ENCODE measurements at places on chromosomes 3 and 15.

GRCh38 chr3:60916546-60916945 is 334.7 kb downstream of the FHIT start:
- DNase-seq, result no peak

DNA sequence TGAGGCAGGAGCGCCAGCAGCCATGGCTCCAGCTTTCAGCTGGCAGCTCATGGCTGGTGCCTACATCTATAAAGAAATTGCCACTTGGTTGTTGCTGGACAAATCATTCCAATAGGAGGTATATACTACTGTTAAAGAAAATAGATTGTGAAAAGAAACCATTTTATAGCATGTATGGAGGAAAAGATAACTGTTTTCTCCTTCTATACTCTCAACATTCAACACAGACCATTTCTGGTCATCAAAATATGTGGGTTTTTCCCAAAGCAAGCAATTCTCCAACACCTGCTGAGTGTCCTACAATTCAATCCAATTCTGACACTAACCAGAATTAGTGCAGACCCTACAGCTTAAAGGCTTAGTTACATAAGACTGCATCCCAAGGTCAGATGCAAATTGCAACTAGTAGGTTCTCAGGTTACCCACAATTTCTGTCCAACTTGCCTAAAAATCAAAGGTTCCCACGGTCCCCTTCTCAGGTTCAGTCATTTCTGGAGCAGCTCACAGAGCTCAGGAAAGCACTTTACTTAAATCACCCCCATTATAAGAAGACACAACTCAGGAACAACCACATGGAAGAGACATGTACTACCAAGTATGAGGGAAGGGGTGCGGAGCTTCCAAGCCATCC is 42.4 kb upstream of the STRIT1 start:
- no peak for DNase-seq

DNA sequence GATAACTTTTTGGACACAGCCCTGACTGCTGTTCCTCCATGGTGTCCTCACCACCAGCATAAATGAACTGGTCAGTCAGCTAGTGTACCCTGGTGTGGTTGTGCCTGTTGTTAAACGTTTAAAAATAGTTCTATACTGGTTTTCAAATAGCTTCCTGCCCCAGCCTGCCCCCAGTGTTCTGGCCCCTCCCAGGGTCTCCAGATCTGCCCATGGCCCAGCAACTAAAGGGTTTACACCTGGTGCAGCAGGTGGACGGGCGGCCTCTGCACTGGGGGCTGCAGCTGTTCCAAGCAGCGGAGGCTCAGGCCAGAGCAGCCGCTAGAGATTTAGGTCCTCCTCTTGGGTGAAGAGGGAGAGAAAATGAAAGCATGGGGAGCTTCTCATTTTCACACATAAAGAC is 6.1 kb upstream of the NR2E3 start:
- DNase-seq, result no peak

DNA sequence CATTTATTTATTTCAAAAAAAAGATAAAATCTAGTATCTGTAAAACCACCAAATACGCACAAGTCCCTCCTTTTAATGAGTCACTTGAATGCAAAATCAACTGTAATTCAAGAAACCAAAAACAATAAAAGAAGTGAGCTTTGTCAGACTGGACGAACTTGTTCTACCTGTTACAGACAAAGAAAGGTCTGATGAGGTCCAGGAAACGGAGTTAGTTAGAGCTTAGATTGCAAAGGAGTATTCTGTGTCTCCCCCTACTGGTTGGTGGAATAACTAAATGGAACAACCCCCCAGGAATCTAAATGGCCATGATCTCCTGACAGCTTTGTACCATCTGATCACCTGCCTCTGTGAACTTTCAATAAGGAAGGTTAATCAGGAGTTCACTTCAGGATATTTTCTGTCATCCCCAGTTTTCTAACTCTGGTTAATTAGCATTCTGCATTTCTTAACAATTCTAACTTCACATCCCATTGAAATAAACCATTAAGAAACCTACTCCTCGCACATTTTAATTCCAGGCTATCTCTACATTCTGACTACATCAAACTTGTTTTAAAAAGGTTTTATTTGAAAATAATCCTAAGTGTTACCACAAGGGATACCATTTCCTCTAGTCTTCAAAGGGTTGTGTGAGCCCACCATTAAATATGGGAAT is 333.0 kb upstream of the SATB1 start:
- DNase-seq, result no peak

DNA sequence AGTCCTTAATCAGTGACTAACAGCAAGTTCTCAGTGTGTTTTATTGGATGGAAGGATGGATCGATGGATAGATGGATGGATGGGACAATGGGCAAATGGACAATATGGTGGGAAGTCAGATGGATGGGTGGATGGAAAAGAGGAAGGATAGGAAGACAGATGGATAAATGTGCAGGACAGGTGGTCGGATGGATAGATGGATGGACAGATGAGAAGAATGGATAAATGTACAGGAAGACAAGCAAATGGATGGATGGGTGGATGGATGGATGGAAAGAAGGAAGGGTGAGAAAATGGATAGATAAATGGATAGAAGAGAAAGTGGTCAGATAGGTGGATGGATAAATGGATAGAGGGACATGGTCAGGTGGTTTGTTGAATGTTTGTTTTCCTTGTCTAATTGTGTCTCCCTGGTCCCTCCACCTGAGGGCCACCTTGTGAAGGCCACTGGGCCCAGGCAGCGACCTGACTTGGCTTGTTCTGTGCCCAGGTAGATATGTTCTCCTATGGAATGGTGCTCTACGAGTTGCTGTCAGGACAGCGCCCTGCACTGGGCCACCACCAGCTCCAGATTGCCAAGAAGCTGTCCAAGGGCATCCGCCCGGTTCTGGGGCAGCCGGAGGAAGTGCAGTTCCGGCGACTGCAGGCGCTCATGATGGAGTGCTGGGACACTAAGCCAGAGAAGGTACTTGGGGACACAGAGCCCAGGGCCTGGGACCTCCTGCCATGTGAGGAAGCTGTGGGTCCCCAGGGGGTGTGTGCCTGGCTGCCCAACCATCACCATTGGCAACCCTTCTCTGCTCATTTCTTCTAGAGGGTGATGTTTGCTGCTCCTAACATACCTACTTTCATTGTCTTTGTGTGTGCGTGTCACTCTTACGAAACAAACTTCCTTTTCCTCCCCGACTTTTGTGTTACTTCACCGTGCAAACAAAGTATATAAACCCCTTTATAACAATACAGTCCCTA is 137.5 kb downstream of the LRRK1 start:
- no peak for DNase-seq

DNA sequence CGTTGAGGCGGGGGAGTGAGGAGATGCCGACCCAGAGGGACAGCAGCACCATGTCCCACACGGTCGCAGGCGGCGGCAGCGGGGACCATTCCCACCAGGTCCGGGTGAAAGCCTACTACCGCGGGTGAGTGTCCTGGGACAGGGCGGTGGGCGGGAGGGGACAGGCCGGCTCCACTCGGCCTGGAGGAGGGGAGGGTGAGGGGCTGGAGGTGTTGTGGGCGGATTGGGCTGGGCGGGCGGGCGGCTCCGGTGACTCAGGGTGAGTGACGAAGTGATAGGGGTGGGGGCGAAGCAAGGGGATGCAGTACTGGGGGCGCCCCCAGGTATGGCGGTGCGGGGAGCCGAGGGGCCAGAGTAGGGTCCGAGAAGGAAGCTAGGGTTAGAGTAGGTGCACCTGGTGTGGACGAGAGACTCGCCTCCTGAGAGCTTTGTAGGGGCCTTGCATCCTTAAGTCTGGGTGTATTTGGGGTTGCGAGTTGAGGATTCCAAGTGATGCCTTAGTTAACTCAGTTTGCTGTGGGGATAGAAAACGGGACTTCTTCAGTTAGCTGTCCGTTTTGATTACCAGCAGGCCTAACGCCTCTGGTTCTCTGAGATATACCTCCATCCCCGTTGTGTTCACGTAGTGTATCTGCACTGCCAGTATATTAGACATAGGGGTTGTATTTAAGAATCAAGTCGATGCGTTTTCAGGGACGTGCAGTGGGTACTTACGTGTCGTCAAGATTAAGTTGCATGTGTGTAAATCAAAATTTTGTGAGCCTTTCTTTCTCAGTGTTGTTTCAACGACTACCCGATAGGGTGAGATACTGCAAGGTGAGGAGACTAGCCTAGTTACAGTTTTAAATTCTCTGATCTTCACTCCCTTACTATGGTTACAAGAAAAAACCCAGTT is 670 bp downstream of the PRKCI start:
- DNase-seq, result peak; percentile 5

Measured in activated CD8-positive, alpha-beta memory T cell treated with anti-CD3 and anti-CD28 coated beads for 4 hours (primary cell).